ENCODE measurements at places on chromosomes 1 and 21. TPM values are rescaled to one million over a fixed set of nuclear protein-coding genes. Genes with fewer than 3 reads are reported as not detected.

Gene ZZZ3
- 16.0 TPM for total RNA-seq

Gene GBP7
- total RNA-seq = not detected

Gene OVAAL
- total RNA-seq = 0.46 TPM

Gene DPH5
- 29.8 TPM for total RNA-seq

Gene LORICRIN
- total RNA-seq = not detected

Gene LEFTY1
- total RNA-seq = 0.61 TPM

Gene MAP10
- 0.98 TPM for total RNA-seq

Gene KRTAP20-4
- total RNA-seq = not detected

Gene TRIM67
- 0.11 TPM for total RNA-seq
